ENCODE measurements at places on chromosomes 5 and 9.

- DNase-seq, result no peak
Observed at GRCh38 chr9:120893611-120894307, 16.8 kb upstream of the PHF19 start.

DNA sequence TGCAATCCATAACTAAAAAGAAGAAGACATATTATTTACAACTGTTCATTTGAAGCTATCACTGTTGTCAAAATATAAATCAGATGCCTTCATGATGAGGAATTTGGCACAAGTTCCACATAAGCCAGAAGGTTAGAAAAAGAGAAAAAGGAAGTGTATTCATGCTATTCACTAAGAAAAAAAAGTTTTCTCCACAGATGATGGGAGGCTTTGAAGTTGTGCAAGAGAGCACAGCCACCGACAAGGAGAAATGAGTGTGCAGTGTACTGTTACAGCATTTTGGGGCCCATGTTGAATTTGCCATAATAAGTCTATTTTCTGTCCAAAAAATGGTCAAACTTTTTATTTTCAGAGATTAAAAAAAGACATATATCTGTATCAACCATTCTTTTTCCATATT is 32.9 kb upstream of the IFNK start:
- DNase-seq, result no peak

DNA sequence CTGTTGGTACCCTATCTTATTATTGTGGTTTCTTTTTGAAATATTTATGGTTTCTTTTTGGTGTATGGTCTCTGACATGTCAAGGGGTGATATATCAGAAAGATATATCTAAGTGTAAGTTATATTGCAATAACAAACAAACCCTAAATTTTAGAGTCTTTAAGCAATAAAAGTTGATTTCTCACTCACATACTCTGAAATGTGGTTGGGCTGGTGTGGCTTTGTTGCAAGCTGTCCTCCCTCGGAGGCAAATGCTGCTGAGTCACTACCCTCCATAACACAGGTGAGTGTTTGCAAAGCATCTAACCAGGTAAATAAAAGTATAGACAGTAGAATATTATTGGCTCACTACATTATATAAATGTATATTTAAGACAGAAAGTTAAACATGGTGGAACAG is 253.2 kb downstream of the CDH18 start:
- no peak for DNase-seq

DNA sequence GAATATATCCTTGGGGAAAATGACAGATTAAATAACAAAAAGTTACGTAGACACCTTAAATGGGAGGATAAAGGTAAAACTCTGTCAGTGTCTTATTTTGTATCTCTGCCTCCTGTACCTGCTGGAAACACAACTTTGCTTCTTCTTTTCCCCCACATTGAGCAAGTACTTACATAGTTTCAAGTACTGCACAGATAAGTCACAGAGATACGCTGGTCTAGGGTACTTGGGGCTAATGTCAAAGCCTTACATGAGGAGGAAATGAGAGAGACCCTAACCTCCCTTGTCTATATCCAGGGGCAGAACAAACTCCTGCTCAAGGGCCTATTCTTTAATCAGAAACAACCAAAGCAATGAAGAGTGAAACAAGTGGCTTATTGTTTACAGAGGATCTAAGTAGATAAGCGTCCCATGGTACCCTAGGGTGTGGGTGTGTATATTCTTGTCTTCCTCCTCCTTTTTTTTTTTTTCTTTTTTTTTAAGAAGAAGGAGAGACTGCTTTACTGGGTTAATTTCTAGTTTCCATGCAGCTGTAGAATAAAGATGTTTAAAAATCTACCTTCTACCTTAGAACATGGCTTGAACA is 43.1 kb downstream of the ELL2 start:
- DNase-seq, result no peak

DNA sequence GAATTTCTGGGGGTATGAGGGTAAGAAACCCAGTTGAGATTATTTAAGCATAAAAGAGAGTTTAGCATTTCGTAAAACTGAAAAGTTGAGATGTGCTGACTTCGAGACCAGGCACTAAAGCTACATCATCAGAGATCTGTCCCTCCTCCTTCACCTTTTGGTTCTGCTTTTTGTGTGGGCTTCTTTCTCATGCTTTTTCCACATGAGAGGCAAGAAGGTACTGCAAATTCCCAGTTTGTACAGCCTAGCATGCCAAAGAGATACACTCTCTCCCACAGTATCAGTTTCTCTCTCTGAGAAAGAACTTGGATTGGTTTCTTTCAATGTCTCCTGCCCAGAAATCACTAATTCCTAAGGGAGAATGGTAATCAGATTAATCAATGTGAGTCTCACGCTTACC is 584.7 kb downstream of the SEMA5A start:
- DNase-seq, result no peak

- no peak for DNase-seq
Observed at GRCh38 chr9:96524764-96525163, 74.8 kb downstream of the HABP4 start.

- no peak for DNase-seq
Observed at GRCh38 chr5:78320401-78320800, 25.9 kb upstream of the AP3B1 start.

- no peak for DNase-seq
Observed at GRCh38 chr9:75039801-75040200, 11.7 kb upstream of the CARNMT1 start.

DNA sequence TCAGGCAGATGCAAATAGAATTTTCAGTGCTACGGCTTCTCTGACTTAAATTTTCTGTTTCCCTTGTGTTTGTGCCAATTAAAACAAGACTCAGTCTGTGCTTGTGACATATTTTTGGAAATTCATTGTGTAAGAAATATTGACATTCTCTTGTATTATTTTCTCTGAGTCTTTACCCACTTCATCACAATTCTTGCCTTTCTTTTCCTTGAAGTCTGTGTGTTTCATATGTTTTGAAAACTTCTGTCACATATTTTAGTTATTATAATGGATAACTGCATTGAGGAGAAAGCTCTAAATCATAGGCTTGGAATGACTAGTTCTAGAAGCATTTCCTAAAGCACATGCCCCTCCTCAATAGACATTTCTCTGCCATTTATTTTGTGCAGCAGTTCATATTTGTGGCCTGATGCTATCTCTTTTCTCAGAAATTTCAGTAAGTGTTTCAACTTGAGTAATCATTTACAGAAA is 206.6 kb downstream of the PALM2AKAP2 start:
- DNase-seq, result peak; percentile 20

- DNase-seq, result no peak
Observed at GRCh38 chr9:35179347-35180280, 17.8 kb downstream of the UNC13B start.

GRCh38 chr9:133113949-133114885 is 6.8 kb downstream of the RALGDS start:
- DNase-seq, result no peak

DNA sequence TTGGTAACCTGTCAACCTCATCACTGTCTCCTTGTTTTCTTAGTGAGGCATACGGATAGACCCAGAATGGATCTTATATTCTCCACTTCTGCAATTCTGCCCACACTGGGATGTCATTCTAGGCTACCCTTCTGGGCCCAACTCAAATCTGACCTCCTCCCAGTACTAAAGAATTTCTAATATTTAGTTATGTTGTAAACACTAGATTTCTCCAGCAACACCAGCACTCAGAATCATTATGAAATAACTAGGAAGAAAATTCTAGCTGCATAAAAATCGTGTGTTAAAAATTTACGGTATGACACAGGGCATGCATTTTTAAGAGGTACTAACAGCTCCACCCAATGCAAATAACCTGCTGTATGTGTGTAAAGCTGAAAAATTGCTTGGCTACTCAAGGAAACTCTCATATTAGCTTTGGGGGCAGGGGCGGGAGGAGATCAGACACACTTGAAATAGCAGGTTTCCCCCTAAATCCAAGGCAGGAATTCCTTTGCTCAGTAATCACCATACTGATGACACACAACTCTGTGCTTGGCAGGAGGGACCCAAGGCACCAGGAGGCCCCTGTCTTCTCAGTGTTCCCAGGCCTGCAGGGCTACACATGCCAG is 27.3 kb downstream of the MACROH2A1 start:
- no peak for DNase-seq

- DNase-seq, result no peak
Observed at GRCh38 chr9:121748727-121749423, 97.4 kb downstream of the DAB2IP start.

DNA sequence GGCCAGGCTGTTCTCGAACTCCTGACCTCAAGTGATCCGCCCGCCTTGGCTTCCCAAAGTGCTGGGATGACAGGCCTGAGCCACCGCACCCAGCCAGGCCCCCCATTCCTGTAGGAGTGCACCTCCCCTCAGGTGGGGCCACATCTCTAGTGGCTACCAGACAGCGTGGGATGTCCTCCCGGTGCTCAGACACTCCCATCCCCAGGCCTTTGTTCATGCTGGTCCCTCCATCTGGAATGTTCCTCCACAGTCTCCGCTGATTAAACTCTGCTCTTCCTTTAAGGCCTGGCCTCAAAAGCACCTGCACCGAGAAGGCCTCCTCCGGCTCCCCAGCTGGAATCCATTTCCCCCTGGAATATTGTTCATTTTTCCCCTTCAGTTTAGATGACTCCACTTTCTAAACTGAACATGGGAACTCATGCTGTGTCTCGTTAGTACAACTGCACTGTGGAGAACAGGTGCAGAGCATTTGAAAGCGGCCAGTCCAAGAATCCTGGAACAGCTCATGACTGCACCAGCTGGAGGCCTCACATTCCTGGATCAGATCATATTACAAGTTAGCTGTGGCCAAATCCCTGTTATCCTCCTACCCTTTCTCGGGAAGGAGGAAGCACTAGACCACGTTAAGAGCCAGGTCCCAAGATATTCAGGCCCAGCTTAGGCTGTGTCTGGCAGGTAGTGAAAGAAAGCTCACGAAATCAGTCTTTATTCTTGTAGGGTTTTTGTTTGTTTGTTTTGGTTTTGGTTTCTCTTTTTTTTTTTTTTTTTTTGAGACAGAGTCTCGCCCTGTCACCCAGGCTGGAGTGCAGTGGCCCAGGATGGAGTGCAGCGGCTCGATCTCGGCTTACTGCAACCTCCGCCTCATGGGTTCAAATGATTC is 10.8 kb upstream of the PRRC2B start:
- DNase-seq, result no peak

GRCh38 chr9:34992376-34992951 is 2.9 kb downstream of the DNAJB5 start:
- no peak for DNase-seq

- no peak for DNase-seq
Observed at GRCh38 chr5:171776213-171776612, 9.4 kb upstream of the SMIM23 start.

DNA sequence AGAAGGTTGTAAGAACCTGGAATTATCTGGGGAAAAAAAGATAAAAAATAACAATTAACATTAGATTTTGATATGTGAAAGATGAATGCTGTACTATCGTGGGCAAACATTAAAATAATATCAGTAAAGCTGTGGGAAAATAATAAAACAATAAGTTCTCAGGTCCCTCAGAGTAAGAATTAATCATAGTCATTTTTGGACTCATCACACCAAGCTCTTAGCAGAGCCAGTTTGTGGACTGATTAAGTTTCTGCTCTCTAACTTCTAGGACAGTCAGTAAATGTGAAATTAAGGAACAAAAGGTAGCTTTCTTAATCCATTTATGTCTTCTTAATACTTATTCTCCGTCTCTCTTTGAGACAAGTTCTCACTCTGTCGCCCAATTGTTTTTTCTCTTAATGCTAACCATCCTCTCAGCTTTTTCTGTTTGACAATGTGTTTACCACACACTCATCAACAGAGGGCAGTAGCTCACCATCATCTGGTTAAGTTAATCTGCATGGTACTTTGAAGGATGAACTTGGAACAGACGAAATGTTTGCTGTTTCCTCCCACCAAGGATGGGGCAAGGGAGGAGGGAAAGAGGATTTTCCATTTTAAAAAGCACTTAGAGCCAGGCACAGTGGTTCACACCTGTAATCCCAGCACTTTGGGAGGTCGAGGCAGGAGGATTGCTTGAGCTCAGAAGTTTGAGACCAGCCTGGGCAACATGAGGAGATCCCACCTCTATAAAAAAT is 5.3 kb upstream of the ACO1 start:
- DNase-seq, result peak; percentile 48

- DNase-seq, result no peak
Observed at GRCh38 chr5:123802298-123802951, 290.4 kb downstream of the CSNK1G3 start.

DNA sequence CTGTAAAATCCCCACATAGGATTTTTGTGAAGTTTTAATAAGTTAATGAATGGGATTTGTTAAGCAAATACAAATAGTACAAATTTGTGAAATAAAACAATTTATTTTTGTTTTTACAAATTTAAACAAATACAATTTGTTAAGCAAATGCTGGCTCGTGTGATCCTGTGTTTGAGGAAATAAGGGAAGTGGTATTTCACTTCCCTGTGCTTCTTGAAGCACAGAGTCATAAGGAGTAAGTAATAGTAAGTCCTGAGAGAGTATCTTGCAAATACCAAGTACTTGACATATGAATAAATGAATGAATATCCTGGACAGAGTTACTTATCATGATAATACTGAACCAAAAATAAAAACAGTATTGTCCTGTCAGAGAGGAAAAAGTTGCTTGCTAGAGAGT is 9.1 kb downstream of the SMIM3 start:
- DNase-seq, result no peak

DNA sequence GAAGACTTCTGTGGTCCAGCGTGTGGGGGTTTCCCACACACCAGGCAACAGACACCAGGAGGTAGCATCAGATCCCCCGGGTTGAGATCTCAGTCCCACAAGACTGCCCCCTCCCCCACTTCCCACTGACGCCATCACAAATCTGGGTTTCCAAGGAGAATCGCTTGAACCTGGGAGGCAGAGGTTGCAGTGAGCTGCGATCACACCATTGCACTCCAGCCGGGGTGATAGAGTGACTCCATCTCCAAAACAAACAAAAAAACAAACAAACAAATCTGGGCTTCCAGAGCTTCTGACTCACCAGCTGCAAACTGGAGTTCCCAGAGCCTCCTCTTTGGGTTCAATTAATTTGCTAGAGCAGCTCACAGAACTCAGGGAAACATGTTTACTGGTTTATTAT is 4.7 kb upstream of the GBGT1 start:
- DNase-seq, result no peak

GRCh38 chr9:22033012-22033630 is 24.0 kb upstream of the CDKN2B start:
- no peak for DNase-seq

GRCh38 chr9:95773053-95773418 is 102.5 kb upstream of the ERCC6L2 start:
- DNase-seq, result no peak

DNA sequence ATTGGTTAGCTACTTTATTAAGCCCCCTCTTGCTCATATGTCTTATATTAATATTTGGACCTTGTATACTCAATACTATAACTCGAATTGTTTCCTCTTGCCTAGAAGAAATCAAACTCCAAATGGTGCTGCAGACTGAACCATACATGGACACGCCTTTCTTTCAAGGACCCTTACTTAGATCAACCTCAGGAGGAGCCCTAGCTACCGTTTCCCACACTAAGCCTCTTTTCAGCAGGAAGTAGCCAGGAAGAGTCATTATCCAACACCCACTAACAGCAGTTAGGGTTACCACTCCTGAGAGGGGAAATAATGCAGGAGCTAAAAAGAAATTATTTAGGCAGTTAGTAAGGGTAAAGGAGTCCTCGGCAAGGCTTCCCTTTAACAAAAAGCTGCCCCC is 243.8 kb upstream of the PUM3 start:
- DNase-seq, result no peak

GRCh38 chr9:72228282-72228681 is 79.0 kb downstream of the GDA start:
- no peak for DNase-seq

GRCh38 chr9:135010921-135011320 is 76.5 kb upstream of the OLFM1 start:
- no peak for DNase-seq

GRCh38 chr9:83509402-83509801 is 28.8 kb downstream of the FRMD3 start:
- DNase-seq, result no peak
